ENCODE measurements at places on chromosomes 1 and 21. TPM values are rescaled to one million over a fixed set of nuclear protein-coding genes. Genes with fewer than 3 reads are reported as not detected.

ATP1A4 gene
- total RNA-seq = 0.33 TPM

PADI3 gene
- not detected for total RNA-seq

ZNF593OS gene
- total RNA-seq = not detected

OR2G2 gene
- total RNA-seq = not detected

DNA sequence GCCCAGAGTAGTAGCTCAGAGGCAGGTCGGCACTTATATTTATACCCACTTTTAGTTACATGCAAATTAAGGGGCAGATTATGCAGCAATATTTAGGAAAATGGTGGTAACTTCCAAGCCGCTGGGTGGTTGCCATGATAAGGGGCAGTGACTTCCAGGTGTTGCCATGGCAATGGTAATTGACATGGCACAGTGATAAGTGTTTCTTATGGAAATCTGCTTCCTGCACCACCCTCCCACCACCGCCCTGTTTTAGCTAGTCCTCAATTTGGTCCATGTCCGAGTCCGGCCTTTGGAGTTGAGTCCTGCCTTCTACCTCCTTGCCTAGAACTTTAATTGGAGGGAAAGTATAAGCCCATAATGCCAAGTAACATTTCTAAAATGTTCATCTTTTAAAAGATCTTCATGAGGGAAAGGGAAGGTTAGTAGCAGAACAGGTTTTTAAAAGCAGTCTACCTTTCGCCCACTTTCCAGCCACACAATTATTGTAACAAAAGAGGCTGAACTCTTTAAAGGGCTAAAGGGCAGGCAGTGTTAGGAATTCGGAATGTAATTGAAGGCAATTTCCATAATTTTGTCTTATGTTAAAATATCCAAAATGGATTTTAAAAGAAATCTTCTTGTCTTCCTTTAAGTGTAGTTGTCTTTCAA, 21.7 kb downstream of the ZBTB8B start:
- DNase-seq = no peak

DNA sequence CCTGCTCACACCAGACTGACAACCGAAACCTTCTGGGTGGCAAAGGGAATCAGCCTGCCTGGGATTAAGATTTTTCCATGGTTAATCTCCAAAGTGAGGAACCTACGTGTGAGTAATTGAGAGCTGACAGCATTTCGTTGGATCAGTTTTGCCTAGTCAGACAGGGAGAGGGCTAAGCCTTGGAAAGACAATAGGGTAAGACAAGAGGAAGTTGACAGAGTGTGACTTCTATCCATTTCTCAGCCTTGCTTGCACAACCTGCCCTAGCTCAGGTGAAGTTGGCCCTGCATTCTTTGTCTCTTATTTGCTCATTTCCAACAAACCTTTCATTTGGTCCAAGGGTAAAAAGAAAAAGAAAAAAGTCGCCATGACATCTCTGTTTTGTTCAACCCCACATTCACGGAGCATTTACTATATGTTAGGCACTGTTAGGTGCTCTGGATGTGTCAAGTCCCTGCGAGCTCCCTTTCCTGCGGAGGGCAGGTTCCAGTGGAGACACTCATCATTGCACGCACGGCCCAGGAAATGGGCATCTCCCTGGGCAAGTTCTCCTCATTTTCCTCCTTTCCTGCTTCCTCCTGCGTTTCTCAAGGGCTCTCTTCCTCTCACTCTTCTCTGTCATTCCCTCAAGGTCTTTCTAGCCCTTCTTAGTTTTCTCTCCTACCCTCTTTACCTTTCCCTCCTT, 23.3 kb downstream of the KIRREL1 start:
- no peak for DNase-seq

- no peak for DNase-seq
These were observed 6.1 kb upstream of the CDC73 start for GRCh38 chr1:193115629-193116227.

GRCh38 chr1:5198328-5198727, 543.9 kb downstream of the AJAP1 start:
- DNase-seq = no peak

DNA sequence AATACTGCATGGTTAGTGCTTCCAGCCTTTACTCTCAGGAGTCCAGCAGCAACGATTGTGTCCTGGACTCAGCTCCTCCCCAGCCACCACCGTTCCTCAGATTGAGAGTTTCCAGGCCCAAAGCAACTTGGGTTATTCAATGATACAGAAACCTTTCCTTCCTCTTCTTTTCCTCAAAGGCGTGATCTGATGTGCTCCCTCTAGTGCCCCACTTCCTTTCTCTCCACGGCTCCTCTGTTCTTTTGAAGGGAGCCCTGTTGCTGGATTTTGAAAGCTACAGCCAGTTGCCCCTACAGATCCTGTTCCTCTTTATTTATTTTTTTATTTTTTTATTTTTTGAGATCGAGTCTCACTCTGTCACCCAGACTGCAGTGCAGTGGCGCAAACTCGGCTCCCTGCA, 14.1 kb downstream of the CRP start:
- no peak for DNase-seq

DNA sequence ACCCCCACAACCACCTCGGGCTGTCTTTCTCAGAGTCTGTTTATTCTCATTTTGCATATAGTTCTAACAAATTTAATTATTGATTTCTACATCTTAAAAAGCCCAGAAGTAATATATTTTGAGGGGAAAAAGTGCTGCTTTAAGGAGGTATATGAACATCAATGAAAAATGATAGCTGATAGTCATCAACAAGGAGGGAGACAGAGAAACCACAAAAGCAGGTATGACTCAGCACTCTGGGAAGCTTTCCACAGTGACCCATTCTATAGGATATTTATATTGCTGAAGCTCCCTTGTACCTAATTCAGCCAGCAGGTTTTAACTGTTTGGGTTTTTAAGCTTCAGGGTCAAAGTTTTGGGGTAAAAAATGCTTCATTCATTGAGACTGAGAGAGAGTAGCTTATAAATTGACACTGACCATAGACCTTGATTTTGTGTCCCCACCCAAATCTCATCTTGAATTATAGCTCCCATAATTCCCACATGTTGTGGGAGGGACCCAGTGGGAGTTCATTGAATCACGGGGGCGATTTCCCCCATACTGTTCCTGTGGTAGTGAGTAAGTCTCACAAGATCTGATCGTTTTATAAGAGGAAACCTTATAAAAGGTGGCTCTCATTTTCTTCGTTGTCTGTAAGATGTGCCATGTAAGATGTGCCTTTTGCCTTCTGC, 27.4 kb downstream of the VANGL1 start:
- DNase-seq = no peak
